ENCODE measurements at places on chromosomes 4 and X.

GRCh38 chr4:86498863-86499166, 95.3 kb upstream of the PTPN13 start:
- H3K27ac ChIP-seq: no peak overlapping the region
- no peak overlapping the region for H3K4me3 ChIP-seq
- H3K27me3 ChIP-seq: no peaks in the 10 kb centered on the region
- H3K36me3 ChIP-seq: no peaks in the 10 kb centered on the region
- no peak for DNase-seq

DNA sequence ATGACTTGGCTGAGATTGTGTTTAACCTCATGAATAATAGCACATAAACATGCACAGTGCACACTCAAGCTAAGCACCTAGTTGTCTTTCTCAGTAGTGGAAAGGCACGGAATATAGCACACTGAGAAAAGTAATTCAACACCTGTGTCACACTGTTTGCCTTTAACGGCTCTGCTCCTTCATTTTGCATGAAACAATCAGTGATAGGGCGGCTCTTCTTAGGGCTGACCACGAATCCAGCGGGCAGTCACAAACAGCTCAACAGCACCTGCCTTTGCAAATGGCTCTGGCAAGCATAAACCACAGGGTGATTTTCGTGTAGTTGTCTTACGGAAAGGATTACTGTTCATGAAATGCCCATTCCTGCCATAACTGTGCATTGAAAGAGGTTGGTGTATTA, 954.0 kb upstream of the TENM3 start:
- H3K4me1 ChIP-seq: peaks cover 23% of the 10 kb centered on the region
- H3K27me3 ChIP-seq: no peaks in the 10 kb centered on the region
- no peak overlapping the region for H3K27ac ChIP-seq
- no peak overlapping the region for H3K4me3 ChIP-seq

GRCh38 chr4:182478475-182478874, 235.3 kb downstream of the TENM3 start:
- no peaks in the 10 kb centered on the region for H3K4me1 ChIP-seq
- H3K4me3 ChIP-seq: no peak overlapping the region
- H3K27me3 ChIP-seq: no peaks in the 10 kb centered on the region
- H3K36me3 ChIP-seq: no peaks in the 10 kb centered on the region
- peak; percentile 64 for DNase-seq

- H3K4me3 ChIP-seq: peak overlapping the region; percentile 99
- no peak for DNase-seq
- peaks cover 20% of the 10 kb centered on the region for H3K4me1 ChIP-seq
- H3K27me3 ChIP-seq: no peaks in the 10 kb centered on the region
- H3K36me3 ChIP-seq: peaks cover 11% of the 10 kb centered on the region
These were observed 2.6 kb downstream of the FLNA start for GRCh38 chrX:154371789-154372300.

GRCh38 chr4:8867624-8868320, 3.9 kb downstream of the HMX1 start:
- H3K27me3 ChIP-seq: peaks cover 100% of the 10 kb centered on the region
- H3K4me3 ChIP-seq: no peak overlapping the region
- H3K4me1 ChIP-seq: no peaks in the 10 kb centered on the region
- H3K36me3 ChIP-seq: no peaks in the 10 kb centered on the region
- no peak overlapping the region for H3K27ac ChIP-seq

All from cardiac muscle cell (in vitro differentiated cells and primary cell).